Heart left ventricle (tissue), 16 donors: ENCODE measurements at places on chromosomes 7 and 10.

DNA sequence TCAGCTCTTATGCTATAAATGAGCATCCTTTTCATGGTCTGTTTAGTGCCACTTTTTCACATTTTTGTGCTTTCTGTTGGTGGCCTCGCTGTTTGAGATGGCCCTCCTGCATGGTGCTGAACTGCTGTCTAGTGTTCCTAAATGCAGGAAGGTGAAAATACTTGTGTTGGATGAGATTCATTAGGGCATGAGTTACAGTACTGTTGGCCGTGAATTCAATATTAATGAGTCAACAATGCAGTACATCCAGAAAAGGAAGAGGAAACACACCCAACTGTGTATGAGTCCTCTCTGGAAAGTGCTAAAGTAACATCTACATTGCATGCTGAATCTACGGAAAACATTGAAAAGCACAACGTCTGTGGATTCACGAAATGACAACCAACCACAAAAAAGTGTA, 124.0 kb downstream of the HERPUD2 start:
- no peaks in the 10 kb centered on the region for H3K36me3 ChIP-seq
- H3K27me3 ChIP-seq, result no peaks in the 10 kb centered on the region
- no peak overlapping the region for H3K4me3 ChIP-seq
- peaks cover 18% of the 10 kb centered on the region for H3K4me1 ChIP-seq
- DNase-seq, result no peak

- no peaks in the 10 kb centered on the region for H3K27me3 ChIP-seq
- no peak overlapping the region for H3K4me3 ChIP-seq
- no peak for DNase-seq
- no peaks in the 10 kb centered on the region for H3K4me1 ChIP-seq
- no peaks in the 10 kb centered on the region for H3K36me3 ChIP-seq
These were observed 230.3 kb upstream of the GHITM start for GRCh38 chr10:83909001-83909400.

GRCh38 chr10:49025347-49025983, 85.8 kb upstream of the LRRC18 start:
- H3K36me3 ChIP-seq, result peaks cover 21% of the 10 kb centered on the region
- no peaks in the 10 kb centered on the region for H3K27me3 ChIP-seq
- DNase-seq, result no peak
- H3K4me3 ChIP-seq, result no peak overlapping the region

GRCh38 chr10:52780391-52781155, 8.0 kb upstream of the MBL2 start:
- no peaks in the 10 kb centered on the region for H3K27me3 ChIP-seq
- no peak overlapping the region for H3K4me3 ChIP-seq
- no peak for DNase-seq
- no peaks in the 10 kb centered on the region for H3K36me3 ChIP-seq
- H3K4me1 ChIP-seq, result no peaks in the 10 kb centered on the region
- H3K27ac ChIP-seq, result no peak overlapping the region

DNA sequence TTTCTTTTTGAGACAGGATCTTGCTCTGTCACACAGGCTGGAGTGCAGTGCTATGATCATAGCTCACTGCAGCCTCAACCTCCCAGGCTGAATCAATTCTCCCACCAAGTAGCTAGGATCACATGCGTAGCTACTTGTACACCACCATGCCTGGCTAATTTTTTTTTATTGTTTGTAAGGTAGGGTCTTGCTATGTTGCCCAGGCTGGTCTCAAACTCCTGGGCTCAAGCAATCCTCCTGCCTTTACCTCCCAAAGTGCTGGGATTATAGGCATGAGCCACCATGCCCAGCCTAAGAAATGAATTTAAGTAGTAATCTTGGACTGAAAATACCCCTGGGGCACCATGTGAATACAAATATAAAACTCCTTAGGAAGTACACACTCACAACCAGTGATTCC, 5.8 kb downstream of the NUDT13 start:
- H3K4me1 ChIP-seq, result peaks cover 5% of the 10 kb centered on the region

DNA sequence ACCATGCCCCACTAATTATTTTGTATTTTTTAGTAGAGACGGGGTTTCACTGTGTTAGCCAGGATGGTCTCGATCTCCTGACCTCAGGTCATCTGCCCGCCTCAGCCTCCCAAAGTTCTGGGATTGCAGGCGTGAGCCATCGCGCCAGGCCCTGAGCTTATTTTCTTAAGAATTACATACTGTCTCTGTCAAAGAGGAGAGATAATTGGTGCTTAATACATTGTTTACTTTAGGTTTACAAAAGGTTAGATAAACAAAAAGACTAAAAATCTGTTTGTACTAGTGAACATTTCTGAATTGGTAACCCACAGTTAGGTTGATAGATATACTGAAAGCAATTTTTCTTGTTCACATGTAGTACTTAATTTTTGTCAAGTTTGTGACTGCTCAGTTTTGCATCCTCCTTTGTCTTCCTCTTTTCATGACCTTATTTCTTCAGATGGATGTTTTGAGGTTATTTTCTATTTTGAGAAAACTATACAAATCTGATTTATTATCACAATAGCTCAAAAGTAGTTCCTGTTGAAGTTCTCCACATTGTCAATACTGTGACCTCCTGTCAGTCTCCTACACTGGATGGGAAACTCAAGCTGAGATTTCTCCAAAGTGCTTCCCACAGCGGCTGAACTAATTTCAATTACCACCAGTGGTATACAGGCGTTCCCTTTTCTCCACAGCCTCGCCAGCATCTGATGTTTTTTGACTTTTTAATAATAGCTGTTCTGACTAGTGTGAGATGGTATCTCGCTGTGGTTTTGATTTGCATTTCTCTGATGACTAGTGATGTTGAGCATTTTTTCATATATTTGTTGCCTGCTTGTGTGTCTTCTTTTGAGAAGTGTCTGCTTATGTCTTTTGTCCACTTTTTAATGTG, 22.5 kb downstream of the HHEX start:
- no peaks in the 10 kb centered on the region for H3K4me1 ChIP-seq
- H3K27ac ChIP-seq, result no peak overlapping the region
- no peak overlapping the region for H3K4me3 ChIP-seq
- no peaks in the 10 kb centered on the region for H3K36me3 ChIP-seq
- DNase-seq, result no peak

DNA sequence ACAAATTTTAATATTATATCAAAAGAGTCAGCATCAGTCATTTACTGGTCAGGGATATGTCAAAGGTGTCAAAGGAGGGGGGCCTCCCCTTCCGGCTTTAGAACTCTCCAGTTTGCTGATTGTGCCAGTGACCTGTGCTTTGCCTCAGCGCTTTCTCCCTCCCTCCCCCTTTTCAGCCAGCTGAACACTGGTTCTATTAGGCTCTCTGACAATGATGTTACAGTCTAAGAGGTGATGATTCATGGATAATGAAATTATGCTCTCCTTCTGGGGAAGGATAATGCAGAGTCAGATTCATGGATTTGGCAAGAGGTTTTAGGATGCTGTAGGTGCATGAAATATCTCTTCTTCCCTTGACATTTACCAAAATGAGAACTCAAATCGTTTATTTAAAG, 6.1 kb downstream of the LRRTM3 start:
- DNase-seq, result no peak
- H3K4me3 ChIP-seq, result no peak overlapping the region
- no peaks in the 10 kb centered on the region for H3K4me1 ChIP-seq
- H3K27ac ChIP-seq, result no peak overlapping the region

- H3K36me3 ChIP-seq, result peaks cover 2% of the 10 kb centered on the region
- no peaks in the 10 kb centered on the region for H3K4me1 ChIP-seq
- H3K4me3 ChIP-seq, result no peak overlapping the region
- no peak for DNase-seq
- no peaks in the 10 kb centered on the region for H3K27me3 ChIP-seq
- H3K27ac ChIP-seq, result no peak overlapping the region
These were observed 13.8 kb downstream of the MTERF1 start for GRCh38 chr7:91866599-91867148.

GRCh38 chr10:110808615-110809014, 63.1 kb upstream of the PDCD4 start:
- peaks cover 11% of the 10 kb centered on the region for H3K36me3 ChIP-seq
- H3K27ac ChIP-seq, result no peak overlapping the region
- no peak overlapping the region for H3K4me3 ChIP-seq
- H3K27me3 ChIP-seq, result no peaks in the 10 kb centered on the region
- DNase-seq, result no peak
- H3K4me1 ChIP-seq, result no peaks in the 10 kb centered on the region

DNA sequence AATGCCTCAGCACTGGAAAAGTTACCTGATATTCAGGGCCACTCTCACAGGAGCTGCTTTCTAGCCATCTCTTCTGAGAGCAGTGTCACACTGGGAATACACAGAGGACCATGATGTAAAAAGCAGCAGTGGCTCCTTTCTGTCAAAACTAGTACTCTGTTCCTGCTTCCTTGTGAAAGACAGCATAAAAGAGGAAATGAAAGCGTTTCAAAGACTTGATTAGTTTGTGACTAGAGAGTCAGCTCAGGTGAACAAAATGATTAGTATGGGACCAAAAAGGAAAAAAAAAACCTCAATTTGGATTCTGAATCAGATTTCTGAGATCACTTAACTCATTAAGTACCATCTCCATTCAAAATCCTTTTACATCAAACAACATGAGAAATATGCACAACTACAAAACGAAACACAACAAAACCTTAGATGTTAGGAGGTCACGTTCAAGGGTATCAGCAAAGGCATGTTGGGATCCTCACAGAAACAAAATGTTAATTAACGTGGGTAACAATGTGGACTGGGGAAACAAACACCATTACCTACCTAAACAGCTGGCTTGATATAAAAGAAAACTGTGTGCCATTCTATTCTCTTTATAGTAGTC, 103.7 kb downstream of the MACC1 start:
- no peak overlapping the region for H3K4me3 ChIP-seq
- H3K4me1 ChIP-seq, result no peaks in the 10 kb centered on the region

GRCh38 chr10:28505359-28505959, 27.5 kb upstream of the WAC start:
- H3K36me3 ChIP-seq, result no peaks in the 10 kb centered on the region
- no peak overlapping the region for H3K4me3 ChIP-seq
- no peaks in the 10 kb centered on the region for H3K27me3 ChIP-seq
- H3K27ac ChIP-seq, result no peak overlapping the region
- DNase-seq, result no peak

GRCh38 chr7:21504021-21504420, 38.8 kb upstream of the DNAH11 start:
- H3K27me3 ChIP-seq, result no peaks in the 10 kb centered on the region
- H3K4me1 ChIP-seq, result no peaks in the 10 kb centered on the region
- no peak overlapping the region for H3K4me3 ChIP-seq
- DNase-seq, result no peak

DNA sequence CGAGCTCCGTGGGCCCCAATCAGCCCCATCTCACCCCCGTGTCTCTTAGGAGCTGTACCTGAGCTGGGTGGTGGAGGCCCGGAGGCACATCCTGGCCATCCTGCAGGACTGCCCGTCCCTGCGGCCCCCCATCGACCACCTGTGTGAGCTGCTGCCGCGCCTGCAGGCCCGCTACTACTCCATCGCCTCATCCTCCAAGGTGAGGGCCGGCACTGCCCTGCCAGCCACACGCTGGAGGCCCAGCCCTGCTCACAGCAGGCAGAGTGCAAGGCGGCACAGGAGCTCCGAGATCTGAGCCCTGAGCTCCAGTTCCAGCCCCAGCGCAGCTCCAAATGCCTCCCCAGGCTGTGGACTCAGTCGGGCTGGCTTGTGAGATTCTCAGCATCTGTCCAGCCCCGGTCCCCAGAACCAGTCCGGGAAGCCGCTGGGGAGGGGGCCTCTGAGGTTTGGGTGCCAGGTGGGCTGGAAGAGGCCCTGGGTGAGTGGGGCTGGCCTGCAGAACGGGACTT, 9.3 kb downstream of the TMEM120A start:
- peaks cover 81% of the 10 kb centered on the region for H3K36me3 ChIP-seq
- H3K4me3 ChIP-seq, result no peak overlapping the region
- peak; percentile 64 for DNase-seq
- no peaks in the 10 kb centered on the region for H3K27me3 ChIP-seq
- H3K4me1 ChIP-seq, result peaks cover 4% of the 10 kb centered on the region

DNA sequence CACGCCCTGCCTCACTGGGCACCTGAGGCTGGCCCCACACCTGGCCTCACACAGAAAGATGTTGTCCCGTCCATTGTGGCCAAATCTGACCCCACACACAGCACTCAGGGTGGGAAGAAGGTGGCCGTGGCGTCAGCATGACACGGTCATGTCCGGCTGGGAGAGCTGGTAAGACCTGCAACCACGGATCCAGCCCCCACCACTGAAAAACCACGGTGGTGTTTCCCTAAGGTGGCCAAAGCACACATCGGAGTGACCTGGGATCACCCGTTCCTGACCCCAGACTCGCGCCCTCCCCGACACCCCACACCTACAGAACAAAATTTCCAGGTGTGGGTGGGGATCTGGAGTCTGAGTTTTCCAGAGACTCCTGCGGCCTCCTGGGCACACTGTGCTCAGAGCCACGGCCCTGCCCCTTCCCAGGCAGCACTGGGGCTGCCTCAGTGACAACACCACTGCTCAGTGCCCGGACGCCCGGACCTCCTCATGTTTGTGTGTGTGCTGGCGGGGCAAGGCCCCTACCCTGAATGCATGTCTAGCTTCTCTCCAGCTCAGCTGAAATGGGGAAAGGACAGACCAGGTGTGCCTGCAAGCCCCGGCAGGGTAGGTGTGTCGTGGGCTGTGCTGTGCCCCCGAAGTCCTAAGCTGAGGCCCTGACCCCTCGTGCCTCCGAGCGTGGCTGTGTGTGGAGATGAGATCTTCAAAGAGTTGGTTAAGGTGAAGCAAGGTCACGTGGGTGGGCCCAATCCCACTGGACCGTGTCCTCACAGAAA, 36.1 kb downstream of the STK32C start:
- H3K27me3 ChIP-seq, result no peaks in the 10 kb centered on the region
- H3K4me3 ChIP-seq, result no peak overlapping the region
- no peaks in the 10 kb centered on the region for H3K36me3 ChIP-seq
- peak; percentile 47 for DNase-seq

DNA sequence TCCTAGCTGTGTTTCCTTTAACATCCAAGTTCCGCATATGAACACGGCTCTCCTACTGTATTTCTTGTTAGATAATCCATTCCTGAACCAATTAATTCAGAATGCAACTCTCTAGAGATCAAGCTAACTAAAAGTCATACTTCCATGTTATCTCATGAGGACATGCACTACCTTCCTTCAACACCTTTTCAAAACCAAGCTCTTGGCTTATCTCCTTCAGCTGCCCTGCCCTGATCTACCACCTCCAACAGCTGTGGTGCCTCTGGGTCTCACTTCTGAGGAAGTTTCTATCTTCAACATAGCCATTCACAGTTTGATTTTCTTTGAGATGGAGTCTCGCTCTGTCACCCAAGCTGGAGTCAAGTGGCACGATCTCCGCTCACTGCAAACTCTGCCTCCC, 109.5 kb downstream of the IDE start:
- no peaks in the 10 kb centered on the region for H3K27me3 ChIP-seq
- no peak overlapping the region for H3K4me3 ChIP-seq
- peaks cover 16% of the 10 kb centered on the region for H3K36me3 ChIP-seq
- no peaks in the 10 kb centered on the region for H3K4me1 ChIP-seq
- no peak for DNase-seq
